ENCODE measurements at places on chromosomes 3 and 15. TPM values are rescaled to one million over a fixed set of nuclear protein-coding genes. Genes with fewer than 3 reads are reported as not detected.

Gene ADCY5
- total RNA-seq, result 117 TPM

Gene ITIH4
- total RNA-seq, result 2.3 TPM

Gene EFHB
- 0.34 TPM for total RNA-seq

Gene LNP1
- total RNA-seq, result 4.2 TPM

Gene KBTBD13
- 4.5 TPM for total RNA-seq

Gene ADAMTSL3
- total RNA-seq, result 11.7 TPM

Gene HESX1
- 0.83 TPM for total RNA-seq

Gene CIB2
- 5.8 TPM for total RNA-seq

Gene ARID3B
- 2.6 TPM for total RNA-seq

Gene GABRR3
- not detected for total RNA-seq

Gene ABTB1
- 47.9 TPM for total RNA-seq

Gene RTP4
- 1.1 TPM for total RNA-seq

DNA sequence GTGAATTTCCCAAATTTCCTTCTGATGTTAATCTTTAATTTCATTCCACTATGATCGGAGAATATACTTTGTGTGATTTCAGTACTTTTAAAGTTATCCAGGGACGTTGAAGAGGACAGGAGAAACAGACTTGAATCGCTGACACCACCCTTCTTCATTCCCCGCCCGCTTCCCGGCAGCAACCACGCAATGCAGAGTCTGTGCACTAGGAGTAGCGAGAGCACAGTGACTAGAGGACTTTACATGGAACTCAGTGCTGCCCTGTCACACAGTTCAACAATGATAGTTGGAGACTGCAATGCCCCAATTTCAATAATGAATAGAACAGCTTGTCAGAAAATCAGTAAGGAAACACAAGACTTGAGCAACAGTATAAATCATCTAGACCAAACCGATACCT, 73.9 kb downstream of the RNF13 start:
- no peak for DNase-seq

DNA sequence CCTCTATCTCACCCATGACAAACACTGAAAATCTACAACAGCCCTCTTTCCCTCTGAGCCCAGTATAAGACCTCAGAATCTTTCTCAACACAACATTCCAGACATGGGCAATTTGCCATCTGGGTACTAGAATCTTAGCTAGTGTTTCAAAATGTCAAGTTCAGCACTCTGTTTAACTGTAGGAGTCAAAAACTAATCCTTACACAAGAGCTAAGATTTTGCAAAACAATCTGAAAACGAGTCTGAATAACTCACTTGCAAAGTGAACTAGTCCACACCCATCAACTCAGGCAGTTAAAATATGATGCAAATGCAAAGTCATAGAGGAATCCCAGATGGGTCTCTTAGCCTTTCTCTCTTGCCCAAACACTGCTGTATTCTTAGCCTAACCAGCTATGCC, 67.8 kb downstream of the GPR176 start:
- DNase-seq, result no peak

DNA sequence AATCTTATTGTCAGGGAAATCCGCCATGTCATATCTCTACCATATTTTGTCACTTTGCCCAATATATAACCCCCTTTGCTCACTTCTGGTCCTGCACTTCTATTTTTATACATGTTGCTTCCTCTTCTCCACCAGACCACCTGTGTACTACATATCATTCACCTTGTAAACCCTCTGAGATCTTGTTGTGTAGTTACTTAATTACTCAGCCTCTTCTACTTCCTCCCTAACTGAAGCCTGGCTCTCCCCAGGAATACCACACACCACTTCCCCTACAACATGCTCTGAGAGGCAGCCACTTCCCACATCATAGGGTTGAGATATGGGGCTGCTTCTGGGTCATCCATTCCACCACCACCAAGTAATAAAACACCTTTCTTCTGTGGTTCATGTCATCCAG, 10.0 kb downstream of the HEXA start:
- DNase-seq, result no peak

- DNase-seq, result no peak
Measured at GRCh38 chr3:131972091-131972490, 62.7 kb downstream of the CPNE4 start.

DNA sequence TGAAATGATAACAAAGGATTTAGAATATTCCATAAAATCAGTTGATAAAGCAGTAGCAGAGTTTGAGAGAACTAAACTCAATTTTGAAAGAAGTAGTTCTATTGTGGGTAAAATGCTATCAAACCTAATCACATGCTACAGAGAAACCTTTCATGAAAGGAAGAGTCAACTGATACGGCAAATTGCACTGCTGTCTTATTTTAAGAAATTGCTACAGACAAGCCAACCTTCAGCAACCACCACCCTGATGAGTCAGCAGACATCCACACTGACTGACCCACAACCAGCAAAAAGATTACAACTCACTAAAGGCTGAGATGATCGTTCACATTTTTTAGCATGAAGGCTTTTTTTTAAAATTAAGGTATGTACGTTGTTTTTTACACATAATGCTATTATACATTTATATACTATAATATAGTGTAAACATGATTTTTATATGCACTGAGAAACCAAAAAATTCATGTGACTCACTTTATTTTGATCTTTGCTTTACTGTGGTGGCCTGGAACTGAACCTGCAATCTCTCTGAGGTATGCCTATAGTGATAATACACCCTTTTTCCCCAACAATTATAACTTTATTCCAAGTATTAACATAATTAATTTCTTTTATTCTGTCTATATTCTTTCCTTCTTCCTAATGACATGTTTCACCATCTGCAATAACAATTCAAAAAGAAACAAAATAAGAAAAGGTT, 109.9 kb downstream of the TBC1D5 start:
- DNase-seq, result no peak

DNA sequence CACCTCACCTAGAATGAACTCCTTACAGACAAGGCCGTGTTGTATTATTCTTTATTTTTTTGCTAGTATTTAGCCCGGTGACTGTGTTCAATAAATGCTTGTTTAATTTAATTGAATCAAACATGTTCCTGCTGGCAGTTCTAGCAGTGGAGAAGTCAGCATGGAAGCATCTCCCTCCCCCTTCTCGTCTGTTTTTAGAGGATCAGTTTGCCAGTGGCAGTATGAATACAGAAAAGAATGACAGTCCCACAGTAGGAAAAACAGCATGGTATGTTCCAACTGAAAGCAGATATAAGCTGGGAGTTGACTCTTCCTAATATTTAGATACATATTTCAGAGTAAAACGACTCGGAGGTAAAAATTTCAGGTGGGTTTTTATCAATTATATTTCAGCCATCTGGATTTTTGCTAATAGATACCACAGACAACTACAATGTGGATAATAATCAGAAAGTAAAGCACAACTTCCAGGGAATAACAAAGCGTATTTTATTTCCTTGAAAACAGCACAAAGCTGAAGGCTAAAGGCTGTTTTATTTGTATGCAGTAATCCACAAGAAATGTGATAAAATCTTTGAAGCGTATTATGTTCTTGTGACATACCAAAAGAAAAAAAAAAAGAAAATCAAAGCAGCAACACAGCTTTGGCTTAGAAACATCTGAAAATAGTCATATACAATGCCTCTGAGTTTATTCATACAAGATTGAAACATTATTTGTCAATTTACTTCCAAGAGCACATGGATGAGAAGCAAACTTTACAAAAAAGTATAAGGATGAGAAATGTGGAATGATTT, 244.5 kb upstream of the KCNMB2 start:
- DNase-seq, result no peak

DNA sequence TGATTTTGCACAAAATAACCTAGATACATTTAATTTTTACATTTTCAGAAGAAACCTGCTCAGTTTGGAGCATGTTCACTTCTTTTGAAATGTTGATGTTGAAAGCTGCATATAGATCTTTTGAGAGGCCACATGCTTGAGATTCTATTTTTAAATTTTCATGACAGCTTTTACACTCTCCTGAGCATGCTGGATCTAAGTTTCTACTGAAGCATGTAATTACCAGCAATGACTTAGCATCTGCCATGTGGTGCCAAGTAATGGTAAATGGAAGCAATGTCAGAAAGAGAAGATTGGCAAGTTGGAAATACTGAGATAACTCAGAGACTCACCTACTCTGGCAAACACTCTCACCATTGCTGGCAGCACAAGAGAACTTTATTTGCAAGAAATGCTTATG, 310.6 kb downstream of the NSUN3 start:
- no peak for DNase-seq

DNA sequence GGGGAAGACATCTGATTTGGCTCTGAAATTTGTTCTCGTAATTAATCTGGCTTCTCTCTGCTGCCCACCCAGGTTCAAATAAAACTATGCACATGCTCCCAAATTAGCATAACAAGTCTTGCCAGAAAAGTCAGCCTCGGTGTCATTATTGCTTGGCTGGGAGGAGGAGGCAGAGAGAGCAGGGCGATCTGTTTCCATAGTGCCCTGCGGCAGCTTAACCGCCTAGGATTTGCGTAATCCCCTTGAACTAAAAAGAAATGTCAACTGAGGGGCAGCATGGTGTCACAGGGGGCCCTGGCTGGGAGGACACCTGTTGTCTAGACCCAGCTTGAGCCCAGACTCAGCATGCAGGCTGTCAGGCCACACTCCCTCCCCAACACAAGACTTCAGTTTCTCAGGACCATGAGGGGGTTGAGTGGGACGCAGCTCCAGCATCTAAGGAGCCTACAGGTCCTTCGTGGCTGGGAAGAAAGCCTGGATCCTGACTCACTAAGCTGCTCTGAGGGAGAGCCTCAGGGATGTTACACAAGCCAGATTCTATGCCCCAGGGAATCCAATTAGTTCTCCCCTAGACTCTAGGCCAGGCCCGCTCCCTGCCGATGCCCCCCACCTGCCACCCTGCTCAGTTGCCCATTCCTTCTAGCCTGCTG, 17.3 kb downstream of the MRPS11 start:
- no peak for DNase-seq

DNA sequence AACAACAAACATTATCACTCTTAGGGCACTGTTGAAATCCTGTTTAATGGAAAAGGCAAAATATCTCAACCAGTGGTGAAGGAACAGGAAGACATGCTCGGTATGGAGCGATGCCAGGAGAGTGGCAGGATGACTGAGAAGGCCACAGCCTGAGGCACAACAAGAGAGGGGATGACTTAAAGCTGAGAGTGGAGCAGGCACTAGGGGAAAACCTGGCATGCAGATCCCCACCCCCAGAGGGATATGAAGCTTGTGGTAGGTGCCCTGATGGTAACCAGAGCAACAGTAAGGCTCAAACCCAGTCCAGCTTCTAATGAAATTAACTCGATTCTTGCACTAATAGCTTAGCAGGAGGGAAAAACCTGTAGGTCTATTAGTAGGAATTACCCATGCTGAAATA, 40.4 kb downstream of the LYSMD4 start:
- DNase-seq, result no peak

DNA sequence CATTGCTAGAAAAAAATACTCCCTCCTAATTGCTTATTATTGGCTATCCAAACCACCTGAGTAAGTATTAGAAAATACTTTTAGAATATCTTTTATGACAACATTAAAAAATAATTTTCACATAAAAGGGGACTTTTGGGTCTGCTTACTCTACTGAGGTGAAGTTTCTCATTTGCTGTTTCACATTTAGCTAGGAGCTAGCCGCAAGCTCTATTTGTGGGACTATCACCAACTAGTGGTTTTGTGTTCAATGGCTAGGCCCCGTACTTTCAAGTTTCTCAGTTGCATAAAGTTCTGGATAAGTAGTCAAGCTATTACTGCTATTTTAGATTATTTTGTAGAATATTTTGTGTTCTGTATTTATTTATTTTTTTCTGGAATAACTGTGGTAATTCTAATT, 244.2 kb upstream of the SLITRK3 start:
- DNase-seq, result no peak
